ENCODE measurements at places on chromosomes 2 and 18.
A peak's percentile ranks its signal among the peaks of the same experiment; 100 is the strongest.

DNA sequence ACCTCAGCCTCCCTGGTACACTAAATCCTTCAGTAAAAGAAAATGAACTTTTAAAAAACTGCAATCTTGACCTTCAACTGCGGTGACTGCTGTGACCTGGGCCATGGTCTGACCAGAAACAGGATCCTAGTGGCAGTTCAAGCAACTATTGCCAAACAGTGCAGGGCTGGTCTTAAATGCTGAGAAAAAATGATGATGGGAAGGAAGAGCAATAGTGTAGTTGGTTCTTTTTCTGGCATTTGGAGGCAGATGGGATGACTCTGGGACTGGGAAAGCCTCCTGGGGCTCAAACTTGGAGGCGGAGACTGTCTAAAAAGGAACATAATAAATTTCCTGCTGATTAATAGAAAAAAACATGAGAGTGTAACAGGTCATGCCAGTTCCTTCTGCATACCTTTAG is 45.4 kb downstream of the CHN1 start:
- no peak for DNase-seq

- peak; percentile 94 for DNase-seq
These were observed 382.1 kb downstream of the OSR1 start for GRCh38 chr2:18976168-18976961.

DNA sequence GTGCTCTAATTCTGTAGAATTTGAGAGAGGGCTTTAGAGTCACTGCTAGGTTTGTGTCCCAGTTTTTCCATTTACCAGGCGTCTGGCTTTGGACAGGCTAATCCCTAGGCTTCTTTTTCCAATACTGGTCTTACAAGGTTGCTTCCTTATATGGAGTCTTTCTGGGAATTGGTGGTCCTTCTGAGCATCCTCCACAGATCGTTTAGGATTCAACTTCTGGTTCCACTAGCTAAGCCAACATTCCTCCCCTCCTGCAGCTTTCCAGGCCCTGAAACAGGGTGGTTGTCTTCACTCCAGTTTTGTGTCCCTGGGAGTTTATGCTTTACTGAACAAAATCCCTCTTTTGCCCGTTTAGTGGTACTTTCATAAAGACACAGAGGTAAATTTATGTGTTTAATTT is 170.6 kb downstream of the CERS6 start:
- no peak for DNase-seq

DNA sequence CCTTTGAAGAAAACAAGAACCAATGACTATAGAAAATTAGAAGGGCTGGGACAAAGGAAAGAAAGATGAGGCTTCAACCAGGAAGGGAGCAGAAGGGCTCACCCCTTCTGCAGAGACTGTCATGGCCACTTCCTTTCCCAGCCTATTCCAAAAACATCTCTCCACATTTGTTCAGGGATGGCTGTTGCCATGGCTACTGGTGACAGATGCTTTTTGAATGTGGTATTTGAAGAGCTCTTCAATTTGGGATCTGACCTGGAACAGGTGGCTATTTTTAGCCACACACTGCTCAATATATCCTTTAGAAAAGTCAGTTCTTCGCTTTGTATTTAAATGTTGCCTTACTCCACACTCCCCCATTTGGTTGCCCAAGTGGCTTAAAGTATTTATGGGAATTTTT is 64.1 kb upstream of the LCLAT1 start:
- DNase-seq: no peak

DNA sequence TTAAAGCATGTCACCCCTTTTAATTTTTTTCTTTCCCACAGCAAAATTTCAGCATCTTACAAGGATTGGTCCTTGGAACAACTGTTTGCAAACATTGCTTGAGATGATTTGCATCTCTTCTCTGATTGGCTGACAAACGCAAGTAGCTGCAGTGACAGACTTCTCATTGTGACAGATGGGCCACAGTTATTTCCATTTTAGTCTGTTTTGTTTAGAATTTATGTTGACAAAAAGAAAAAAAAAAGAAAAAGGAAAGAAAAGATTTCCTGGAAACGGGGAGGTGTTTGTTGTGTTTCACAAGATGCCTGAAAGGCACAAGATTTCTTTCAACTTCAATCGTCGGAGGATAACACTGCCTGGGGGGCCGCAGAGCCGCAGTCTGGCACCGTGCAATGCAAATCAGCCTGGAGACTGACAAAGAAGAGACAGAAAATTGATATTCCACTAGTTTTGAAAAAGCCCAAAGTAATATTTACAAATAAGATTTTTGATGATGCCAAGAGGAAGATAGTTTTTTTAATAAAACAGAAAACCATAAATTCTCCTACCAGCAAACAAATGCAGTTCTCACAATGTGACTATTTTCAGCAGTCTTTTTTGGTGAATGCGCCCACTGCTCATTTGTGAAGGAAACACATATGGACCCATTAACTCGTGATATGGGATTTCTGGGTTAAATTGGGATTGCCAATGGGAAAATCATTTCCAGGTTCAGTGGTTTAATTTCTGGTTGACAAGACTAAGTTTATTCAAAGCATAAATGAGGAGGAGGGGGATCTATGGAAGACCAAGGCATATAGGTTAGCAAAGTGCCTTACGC is 296.2 kb upstream of the SMIM21 start:
- no peak for DNase-seq

DNA sequence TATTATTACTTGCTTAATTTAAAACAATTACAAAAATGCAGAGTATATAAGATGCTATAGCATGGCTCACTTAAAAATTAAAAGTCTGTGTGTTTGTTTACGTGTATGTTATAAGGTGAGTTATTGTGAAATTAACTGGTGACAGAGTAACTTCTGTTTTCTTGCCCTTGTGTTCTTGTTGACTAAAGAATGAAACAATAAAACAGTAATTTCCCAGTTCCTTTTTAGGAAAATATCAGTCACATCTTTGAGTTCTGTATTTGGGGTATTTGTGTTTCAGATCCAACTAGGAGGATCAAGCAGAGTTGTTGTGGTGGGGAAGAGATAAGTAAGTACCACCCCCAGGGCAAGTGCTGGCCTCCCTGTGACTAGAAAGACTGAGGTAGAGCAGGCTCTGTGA is 143.6 kb downstream of the CCDC148 start:
- DNase-seq: no peak

DNA sequence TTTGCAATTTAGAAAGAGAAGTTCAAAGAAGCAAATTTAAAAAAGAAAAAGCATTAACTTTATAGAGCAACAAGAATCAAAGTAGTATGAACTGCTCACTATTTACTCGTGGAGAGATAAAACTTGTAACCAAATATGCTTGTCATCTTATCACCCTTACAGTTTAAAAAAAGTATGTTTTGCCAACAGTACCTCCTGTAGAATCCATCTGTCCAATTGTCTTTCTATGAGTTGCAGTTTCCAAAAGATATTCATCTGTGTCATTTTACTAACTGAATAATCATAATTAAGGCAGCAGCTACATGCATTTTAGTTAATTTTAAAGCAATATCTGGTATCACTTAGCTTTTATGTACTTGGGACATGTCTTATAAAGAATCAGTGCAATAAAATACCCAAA is 1112.3 kb downstream of the DSC3 start:
- DNase-seq: no peak

DNA sequence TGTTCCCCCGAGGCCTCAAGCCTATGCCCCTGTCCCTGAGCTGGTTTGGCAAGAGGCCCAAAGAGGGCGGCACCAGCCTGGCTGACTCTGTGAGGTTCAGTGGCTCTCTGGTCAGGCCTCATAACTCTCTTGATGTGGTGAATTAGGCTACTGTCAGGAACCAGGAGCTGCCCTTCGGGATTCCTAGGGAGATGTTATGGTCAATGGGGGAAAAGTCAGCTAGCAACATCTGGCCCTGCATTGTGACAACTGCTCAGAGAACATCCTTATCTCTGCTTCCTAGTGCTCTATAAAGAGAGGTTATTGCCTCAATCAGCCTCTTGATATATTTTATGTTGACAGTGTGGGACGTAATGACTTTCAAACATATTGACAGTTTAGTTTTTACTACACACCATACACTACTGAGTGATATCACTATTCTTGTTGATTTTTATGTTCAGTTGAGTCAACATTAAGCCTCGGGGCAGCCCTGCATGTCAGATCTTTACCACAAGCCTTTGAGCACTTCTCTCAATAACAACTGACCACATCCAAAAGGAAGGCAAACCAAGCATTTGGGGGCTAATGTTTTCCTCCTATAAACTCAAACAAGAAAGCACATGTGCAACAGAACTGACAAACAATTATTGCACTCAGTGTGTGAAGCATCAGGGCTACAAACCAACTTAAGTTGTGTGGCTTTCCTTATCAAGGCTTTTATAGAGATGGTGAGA is 448.3 kb upstream of the SLC14A2 start:
- peak; percentile 92 for DNase-seq

GRCh38 chr2:20348542-20348941 is 2.1 kb downstream of the PUM2 start:
- no peak for DNase-seq
